ENCODE measurements at places on chromosomes 1 and 21.

DNA sequence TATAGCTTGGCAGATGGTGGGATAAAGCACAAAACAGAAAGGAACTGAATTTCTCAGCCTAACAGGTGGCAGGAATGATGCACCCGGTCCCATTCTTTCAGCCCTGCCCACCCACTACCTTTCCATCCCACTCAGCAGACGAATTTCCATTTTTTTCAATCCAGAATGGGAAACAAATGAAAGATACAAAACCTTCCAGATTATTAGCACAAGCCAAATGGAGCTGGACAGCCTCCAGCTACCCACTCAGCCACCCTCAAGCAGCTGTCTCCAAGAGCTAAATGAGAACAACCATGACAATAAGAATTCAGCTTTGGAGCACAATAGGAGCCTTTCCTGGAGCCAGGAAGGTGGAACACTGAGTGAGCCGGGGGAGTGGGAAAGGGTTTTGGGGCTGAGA lies 96.3 kb upstream of the ST6GALNAC5 start:
- DNase-seq, result no peak

DNA sequence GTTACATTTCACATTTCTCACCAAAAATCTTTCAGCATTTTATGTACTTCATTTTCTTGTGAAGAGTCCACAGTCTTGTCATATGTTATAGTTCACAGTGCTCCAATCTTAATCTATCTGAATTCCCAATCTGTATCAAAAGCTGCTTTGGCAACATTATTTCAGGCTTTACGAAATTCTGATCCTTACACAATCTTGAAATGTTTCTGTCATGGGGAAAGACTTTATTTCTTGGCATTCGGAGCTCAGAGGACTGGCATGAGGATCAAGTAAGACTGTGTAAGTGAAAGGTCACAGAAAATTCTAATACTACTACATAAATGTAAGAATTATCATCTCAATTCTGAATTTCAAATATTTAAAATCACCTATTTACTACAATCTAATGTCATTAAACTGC lies 2.0 kb downstream of the USP33 start:
- no peak for DNase-seq

- DNase-seq, result peak; percentile 33
Measured at GRCh38 chr21:14072761-14073535, 137.8 kb downstream of the LIPI start.

GRCh38 chr21:37699024-37699775 lies 217.1 kb downstream of the KCNJ6 start:
- no peak for DNase-seq

DNA sequence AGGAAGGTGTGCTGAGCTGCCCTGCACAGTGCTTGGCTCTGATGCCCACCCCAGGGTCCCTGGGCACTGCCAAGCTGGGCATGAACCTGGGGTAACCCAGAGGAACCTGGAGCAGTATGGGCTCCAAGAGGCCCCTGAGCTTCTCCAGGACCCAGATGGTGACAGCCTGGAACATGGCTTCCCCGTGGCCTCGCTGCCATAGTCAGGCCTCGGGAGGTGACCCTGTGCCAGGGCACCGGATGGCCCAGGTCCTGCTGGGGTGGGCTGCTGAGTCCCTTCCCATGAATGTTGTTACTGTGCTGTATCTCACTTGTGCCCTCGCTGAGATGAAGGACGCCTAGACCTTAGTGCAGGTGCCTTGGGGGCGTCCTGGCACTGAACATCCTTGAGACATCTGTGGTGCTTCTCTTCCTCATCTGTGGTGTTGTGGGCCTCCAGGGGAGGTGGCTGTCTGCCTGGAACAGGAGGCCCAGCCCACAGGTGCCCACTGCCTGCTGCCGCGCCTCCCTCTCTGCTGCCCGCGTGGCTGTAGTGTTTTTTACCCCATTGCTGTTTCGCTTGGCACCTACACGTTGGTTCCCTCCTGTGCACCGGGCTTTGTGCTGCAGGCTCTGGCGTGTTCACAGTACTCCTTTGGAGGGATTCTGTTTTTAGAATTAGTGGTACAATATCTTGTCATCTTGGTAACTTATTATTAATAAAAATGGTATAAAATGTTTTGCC lies 160.3 kb downstream of the PCBP3 start:
- no peak for DNase-seq

DNA sequence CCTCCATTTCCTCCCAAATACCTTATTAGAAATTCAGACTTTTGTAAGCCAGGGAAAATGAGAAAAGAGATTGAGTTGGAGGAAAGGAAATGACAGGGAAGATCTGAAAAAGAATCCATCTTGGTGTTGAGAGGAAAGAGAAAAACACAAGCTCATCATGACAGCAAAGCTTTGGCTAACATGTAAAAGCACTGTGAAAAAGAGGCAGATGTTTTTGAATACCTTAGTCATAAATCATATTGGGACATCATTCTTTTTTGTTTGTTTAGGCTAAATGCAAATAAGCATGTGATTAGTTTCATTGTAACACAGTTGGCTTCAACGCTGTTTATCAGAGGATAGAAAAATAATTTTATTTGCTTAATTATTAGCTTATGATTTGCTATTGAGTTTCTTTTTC lies 64.6 kb downstream of the LHX8 start:
- no peak for DNase-seq

DNA sequence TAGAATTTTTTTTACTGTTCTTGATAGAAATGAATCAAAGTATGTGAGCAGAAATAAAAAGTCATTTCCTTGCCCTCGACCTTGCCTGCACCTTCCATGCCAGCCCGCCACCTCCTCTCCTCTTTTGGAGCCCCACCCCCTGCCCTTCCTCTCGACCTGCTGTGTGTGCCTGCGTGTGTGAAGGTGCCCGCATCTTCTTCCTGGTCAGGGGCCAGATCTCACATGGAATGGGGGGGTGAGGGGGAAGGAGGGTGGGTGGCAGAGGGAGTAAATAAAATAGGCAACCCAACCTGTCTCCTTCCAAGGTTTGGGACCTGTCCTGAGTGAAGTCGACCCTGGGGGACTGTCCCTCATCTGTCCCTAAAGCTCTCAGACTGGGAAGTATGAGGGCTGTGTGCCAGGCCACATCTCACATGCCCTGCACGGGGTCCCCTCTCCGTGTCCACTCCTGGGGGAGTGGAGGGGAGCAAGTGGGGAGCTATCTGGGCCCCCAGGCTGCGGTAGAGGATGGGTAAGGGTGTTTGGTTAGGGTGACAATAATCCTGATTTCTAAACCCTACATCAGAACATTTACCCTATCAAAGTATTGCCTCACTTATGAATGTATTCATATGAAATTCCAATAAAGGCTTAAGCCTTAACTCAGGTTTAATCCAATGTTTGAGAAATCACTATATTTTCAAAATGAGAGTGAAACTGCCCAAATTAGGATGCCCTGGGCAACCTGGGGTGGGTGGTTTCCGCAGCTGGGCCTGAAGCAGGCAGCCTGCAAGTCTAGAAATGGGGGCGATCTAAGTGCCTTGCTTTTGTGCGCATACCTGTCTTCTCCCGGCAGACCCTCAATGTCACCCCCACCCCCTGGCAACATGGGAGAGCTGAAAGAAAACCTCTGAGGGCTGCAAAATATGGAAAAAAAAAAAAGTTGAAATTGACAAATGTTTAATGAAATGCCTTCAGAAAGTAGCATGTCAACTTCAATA lies 15.4 kb downstream of the AMPD2 start:
- peak; percentile 24 for DNase-seq
